Mucosa of descending colon (tissue), 3 donors: ENCODE measurements at places on chromosomes 5 and 9. TPM values are rescaled to one million over a fixed set of nuclear protein-coding genes. Genes with fewer than 3 reads are reported as not detected.

SCGB3A2 gene
- total RNA-seq: not detected

DNA sequence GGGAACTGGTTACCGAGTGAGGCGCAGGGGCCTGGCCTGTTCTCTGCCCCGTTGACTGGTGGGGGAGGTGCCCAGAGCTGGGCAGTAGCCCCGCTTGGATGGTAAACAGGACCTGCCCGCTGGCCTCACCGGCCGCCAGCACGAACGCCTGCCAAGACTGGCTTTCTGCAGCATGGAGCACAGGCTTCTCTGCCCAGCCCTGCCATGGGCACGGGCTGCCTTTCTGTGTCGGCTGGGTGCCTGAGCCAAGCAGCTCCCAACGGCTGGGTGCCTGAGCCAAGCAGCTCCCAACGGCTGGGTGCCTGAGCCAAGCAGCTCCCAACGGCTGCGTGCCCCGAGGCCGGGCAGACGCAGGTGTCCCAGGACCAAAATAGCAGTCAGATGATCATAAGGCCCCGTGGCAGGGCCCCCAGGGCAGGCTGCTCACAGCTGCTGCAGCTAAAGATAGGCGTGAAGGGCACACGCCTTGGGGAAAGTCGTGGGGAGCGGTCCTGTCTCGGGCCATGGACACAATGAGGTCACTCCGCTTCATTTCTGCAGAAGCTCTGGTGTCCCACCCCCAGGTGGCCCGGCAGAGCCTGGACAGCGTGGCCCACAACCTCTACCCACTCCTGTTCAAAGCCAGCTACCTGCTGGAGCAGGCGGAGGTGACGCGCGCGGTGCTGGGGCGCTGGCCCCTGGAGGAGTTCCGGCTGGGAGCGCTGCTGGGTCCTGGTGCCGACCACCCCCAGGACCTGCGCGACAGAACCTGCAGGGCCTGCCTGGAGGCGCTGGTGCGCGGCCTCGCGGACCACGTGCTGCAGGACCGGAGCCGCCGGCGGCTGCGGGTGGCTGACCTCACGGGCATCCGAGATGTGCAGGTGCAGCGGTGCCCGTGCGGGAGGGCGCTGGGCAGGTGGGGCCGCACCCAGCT is at the start of gene LRRC14B:
Gene LRRC14B, plus strand, starts transcription at position 460 of the 913 bp plus-strand sequence. Its CDS starts 44 bp downstream, at position 504.
- no peak for DNase-seq

- DNase-seq: no peak
Measured at GRCh38 chr9:995781-996180, 19.3 kb downstream of the DMRT3 start.

DNA sequence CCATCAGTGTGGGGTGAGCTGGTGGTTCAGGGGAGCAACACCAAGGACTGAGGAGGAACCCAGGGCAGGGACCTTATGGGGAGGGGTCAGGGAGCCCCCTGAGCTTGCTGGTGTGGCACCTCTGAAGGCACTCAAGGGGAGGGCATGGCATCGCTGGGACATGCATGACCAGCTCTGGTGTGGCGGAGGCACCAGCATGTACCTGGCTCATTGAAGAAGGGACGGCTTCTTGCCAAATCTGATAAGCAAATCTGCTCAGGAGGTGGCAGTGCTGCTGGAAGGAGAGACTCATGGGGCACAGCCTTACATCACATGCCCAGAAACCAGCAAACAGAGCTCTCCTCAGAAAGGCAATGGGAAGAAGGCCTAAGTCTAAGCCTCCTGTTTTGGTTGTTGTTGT is 421.8 kb downstream of the SEMA5A start:
- no peak for DNase-seq

OR13F1 gene
- total RNA-seq: not detected

PCDHB16 gene
- total RNA-seq: 0.89 TPM

DNA sequence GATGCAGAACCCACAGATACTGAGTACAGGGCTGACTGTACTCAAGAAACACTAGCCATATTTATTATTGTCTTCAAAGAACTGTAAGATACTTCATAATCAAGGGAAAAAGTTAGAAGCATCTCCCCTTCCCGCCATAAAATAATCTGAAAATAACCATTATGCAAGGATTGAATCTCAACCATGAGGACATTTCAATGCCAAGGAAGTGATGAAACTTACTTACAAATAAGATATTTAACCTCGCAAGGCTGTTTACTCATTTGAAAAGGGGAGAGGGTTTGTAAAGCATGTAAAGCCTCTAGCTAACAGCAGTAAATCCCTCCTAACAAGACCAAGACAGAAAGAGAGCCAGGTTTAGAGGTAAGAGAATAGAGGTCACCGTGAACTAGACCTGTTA is 6.3 kb downstream of the MYO10 start:
- no peak for DNase-seq

- no peak for DNase-seq
Measured at GRCh38 chr5:24381861-24382489, 262.8 kb downstream of the CDH10 start.

RASEF gene
- total RNA-seq: 37.6 TPM

GRCh38 chr5:37717613-37718431 is 122.0 kb downstream of the GDNF start:
- DNase-seq: peak; percentile 72
